NCI-H2171 (cell line): ENCODE measurements at places on chromosomes 6 and 20.

DNA sequence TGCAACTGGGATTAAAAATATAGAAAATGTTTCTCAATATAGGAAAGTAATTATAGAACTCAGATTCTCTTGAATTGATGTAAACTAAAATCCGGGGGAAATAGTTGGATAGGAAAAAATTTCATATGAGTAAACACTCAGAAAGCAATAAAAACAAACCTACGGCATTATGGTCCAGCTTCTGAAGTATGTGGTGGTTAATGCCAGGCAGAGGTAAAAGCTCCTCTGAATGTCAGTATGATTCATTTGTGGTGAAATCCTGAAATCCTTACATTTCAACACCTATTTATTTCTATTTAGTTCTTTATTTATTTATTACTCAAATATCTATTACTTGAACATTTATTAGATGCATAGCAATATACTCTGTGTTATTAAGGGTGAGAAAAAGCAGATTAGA, 145.1 kb downstream of the RIMS1 start:
- no peak for DNase-seq

DNA sequence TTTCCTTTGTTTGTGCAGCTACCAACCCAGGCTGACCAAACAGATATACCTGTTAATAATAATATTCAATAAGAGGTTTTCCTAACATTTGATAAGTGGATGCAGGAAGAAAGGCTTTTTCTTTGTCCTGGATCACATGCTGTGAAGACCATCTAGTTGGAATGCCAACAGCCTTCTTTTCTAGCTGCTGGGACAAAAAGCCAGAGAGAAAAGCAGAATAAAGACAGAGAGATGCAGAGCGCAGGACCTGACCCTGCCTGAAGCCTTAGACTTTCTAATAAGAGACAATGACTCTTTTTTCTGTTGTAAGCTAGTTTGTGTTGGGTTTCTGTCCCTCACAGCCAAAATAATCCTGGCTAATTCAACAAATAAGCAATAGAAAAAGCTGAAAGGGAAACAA, 308.2 kb downstream of the PHF3 start:
- no peak for DNase-seq

- DNase-seq, result no peak
Observed at GRCh38 chr20:63274381-63275228, 2.0 kb downstream of the ARFGAP1 start.

DNA sequence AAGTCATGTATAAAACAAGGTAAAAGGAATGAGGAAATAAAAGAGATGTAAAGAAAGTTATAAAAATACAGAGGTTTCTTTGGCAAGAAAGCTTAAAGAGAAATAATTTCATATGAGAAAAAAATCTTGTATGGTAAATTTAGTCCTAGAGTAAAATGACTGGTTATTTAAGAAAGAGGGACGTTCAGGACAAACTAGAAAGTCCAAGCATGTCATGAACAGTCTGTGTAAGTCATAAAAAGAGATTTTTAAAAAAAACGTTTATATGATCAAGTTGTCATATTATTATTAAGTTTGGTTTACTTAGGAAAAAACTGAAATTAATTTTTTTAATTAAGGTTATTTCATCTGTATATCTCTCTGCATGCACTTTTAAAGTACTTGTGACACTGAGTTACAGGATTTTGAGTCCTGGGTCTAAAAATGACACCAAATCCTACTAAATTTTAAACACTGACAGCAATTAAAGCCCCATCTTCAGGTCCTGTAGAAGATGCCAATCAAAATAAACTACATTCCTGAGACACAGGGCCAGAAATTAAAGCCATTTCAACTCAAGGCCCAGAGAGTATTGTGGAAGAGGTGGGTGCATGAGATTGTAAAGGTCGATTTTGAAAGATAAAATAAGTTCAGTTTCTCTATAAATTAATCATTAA, 62.4 kb downstream of the AGPAT4 start:
- no peak for DNase-seq

GRCh38 chr6:155974811-155975323, 519.2 kb upstream of the NOX3 start:
- no peak for DNase-seq
